Activated CD4-positive, alpha-beta T cell treated with anti-CD3 and anti-CD28 coated beads, Interleukin-2, Interleukin-6, amounts not matched to agents 100 ng/mL and 50 ng/mL, durations not matched to agents 16 hours and 8 hours (primary cell): ENCODE measurements at places on chromosomes 11 and 22.

- DNase-seq: peak; percentile 79
Observed at GRCh38 chr22:24433828-24434470, 6.5 kb downstream of the ADORA2A start.

- DNase-seq: peak; percentile 44
Observed at GRCh38 chr11:107999759-108000455, 8.8 kb upstream of the CUL5 start.

GRCh38 chr11:32131321-32131720, 40.4 kb downstream of the RCN1 start:
- DNase-seq: no peak

- DNase-seq: no peak
Observed at GRCh38 chr11:114362958-114363357, 37.4 kb downstream of the C11orf71 start.

DNA sequence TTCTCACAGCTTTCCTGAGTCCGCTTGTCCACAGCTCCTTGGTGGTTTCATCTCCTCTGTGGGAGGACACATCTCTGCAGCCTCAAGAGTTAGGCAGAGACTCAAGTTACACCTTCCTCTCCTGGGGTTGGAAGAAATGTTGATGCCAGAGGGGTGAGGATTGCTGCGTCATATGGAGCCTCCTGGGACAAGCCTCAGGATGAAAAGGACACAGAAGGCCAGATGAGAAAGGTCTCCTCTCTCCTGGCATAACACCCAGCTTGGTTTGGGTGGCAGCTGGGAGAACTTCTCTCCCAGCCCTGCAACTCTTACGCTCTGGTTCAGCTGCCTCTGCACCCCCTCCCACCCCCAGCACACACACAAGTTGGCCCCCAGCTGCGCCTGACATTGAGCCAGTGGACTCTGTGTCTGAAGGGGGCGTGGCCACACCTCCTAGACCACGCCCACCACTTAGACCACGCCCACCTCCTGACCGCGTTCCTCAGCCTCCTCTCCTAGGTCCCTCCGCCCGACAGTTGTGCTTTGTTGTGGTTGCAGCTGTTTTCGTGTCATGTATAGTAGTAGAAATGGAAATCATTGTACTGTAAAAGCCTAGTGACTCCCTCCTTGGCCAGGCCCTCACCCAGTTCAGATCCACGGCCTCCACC, 11.7 kb downstream of the RASD2 start:
- DNase-seq: peak; percentile 81

DNA sequence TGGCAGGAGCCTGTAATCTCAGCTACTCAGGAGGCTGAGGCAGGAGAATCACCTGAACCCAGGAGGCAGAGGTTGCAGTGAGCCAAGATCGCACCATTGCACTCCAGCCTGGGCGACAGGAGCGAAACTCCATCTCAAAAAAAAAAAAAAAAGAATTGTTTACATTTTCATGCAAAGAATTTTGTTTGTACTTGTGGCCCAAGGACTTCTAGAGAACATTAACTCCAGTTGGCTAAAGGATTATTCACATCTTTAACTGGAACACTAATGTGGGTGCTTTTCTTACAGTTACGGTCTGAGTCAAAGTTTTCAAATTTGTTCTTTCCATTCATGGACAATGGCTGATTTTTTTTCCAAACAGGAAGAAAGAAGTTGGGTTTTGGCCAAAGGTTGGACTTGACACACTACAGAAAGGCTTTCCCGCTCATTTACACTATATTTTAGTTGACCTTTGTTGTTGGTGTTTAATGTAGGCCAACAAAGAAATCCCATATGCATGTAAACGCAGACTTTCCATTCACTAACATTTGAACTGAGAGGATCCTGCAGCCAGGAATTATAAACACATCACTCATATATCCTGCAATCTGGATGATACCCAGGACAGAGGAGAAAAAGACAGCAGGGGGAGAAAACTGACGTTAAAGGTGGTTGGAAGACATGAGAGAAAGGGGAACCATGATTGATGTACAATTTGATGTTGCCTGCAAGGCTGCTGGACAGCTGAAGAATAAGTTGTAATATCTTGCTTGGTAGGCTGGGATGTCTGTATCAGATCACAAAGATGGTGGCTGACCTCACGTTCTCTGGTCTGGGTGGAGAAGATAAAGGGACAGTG, 13.1 kb downstream of the POU2AF1 start:
- DNase-seq: no peak
